Subcutaneous preadipocyte (primary cell): ENCODE measurements at places on chromosomes 1 and 21. TPM values are rescaled to one million over a fixed set of nuclear protein-coding genes. Genes with fewer than 3 reads are reported as not detected.

The SLAMF9 gene
- not detected in 2 replicates for total RNA-seq

The UBE2U gene
- not detected in 2 replicates for total RNA-seq

The SERTAD4 gene
- under 0.01 and 0.20 TPM in 2 replicates for total RNA-seq

The TMEM200B gene
- 9.9 and 11.5 TPM in 2 replicates for total RNA-seq

The AKNAD1 gene
- total RNA-seq: 0.73 and 1.2 TPM in 2 replicates

The SLFNL1 gene
- under 0.01 and 0.20 TPM in 2 replicates for total RNA-seq

The TMEM125 gene
- total RNA-seq: not detected in 2 replicates

The TGFB2 gene
- total RNA-seq: 0.73 and 0.78 TPM in 2 replicates

The HOOK1 gene
- total RNA-seq: not detected in 2 replicates

The PCP4 gene
- not detected in 2 replicates for total RNA-seq
